ENCODE measurements at places on chromosomes 6 and 20. TPM values are rescaled to one million over a fixed set of nuclear protein-coding genes. Genes with fewer than 3 reads are reported as not detected.

- no peak for DNase-seq
These were observed 158.7 kb upstream of the ZNF184 start for GRCh38 chr6:27631609-27631916.

The BACH2 gene
- 1.3 TPM for total RNA-seq

- DNase-seq = no peak
These were observed 7.2 kb downstream of the PEX3 start for GRCh38 chr6:143457563-143458359.

- no peak for DNase-seq
These were observed 2.8 kb downstream of the RTN4IP1 start for GRCh38 chr6:106626485-106626884.

DNA sequence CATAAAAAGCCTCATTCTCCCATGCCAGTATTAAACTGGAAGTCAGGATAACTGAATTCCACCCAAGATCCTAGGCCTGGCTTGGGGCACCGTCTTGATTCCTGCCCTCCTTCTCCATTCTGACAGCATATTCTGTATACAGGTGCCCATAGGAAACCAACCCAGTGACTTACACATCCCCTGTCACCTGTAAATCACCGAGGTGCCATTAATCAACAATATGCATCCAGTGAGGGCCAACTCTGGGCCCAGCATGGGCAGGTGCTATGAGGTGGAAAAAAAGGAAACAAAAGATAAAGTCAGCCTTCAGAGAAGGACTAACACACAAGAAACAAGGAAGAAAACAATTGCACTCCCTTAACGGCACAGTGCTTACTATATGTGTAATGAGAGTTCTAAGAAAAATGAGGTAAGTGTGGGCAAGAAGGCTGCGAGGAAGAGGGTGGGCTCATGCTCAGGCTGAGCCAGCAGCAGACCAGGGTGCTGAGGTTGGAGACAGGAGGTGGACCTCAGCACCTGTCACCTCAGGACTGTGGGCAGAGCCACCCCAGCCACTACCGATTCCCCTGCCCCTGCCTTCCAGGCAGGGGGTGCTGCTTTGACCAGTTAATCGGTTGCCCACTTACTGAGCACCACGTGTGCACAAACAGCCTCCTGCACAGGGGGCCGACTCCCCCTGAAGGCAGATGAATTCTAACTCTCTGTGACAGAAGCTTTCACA is 105.9 kb downstream of the TRERF1 start:
- no peak for DNase-seq

DNA sequence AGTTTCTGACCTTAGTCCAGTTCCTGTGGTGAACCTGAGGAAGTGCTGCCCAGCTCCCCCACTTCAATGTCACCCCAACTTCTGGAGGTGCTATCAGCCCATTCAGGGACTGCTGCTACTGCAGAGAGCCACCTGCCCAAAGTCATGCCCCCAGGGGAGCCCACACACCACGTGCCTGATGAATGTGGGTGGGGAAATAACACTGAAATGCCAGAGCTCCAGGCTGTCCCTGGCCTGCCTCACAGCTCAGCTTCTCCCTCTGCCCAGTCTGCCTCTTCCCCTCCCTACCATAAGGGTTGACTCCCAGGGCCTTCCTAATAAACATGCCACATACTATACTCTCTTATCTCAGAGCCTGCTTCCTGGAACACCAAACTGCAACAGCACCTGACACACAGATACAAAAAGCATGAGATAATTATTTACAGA is 276.4 kb upstream of the MOCS1 start:
- no peak for DNase-seq

DNA sequence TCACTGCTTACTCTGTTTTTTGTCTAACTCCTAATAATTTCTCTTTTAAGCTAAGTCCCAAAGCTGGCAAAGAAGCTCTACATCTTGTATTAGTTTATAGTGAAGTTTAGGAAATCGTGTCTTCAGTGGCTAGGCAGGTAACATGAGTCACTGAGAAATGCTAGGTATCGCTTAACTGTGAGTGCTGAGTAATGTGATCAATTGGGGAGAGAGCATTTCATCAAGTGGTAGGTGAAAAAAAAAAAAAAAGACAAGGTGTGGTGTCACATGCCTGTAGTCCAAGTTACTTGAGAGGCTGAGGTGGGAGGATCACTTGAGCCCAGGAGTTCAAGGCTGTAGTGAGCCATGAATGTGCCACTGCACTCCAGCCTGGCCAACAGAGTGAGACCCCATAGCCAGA is 125.3 kb downstream of the FAM83B start:
- DNase-seq = no peak

The GGTLC1 gene
- not detected for total RNA-seq

Measured in adrenal gland (tissue), 19 donors.